ENCODE measurements at places on chromosomes 16 and 17.

GRCh38 chr16:10080051-10080772 lies 102.0 kb downstream of the GRIN2A start:
- DNase-seq, result no peak

- DNase-seq, result no peak
Observed at GRCh38 chr17:8921147-8921546, 44.4 kb downstream of the PIK3R5 start.

DNA sequence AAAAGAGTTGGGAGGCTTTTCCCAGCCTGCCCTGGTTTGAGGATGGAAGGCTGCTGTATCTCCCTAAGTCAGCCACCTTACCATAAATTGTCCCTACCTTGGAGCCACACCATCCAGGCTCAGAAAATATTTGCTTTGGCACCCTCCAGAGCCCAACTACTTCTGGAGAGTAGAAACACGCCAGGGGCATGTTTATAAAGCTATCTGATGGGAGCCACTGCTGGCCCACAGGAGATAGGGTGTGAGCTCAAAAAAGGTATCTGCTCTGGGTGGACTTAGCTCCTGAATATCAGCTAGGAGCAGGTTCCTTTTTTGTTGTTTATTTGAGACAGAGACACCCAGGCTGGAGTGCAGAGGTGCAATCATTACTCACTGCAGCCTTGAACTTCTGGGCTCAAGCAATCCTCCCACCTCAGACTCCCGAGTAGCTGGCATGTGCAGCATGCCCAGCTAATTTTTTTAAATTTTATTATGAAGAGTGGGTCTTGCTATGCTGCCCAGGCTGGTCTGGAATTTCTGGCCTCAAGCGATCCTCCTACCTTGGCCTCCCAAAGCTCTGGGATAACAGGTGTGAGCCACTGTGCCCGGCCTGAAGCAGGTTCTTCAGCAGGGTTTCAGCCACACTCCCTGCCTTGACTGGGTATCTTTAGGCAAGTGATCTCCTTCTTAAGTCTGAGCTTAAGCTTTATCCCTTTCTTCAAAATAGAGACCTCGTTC lies 147.1 kb downstream of the SALL1 start:
- DNase-seq, result no peak

DNA sequence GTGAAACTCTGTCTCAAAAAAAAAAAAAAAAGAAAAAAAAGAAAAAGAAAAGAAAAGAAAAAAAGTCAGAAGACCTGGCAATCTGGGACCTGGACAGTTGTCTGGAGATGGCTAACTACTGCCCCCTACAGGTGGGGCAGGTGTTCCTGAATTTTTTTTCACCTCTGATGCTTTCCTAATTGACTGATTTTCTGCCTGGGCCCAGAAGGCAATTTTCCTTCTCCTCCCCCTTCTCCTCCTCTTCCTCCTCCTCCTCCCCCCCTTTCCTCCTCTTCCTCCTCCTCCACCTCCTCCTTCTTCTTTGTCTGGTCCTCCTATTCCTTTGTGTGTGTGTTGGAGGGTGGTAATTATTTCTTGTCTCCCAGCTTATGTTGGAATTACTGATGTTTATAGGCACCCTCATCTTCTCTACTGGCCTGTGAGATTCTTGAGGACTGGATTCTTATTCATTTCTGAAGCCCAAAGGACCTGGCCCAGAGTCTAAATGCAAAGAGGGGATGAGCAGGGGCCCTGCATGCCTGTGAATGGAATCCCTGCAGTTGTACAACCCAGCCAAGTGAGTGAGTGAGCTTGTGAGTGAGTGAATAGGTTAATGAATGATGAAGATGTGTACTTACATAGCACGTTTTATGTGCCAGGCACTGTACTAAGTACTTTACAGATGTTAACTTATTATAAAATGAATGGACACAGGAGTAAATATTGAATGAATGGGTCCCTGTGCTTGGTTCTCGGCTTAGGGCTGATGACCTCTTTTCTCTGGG lies 26.9 kb downstream of the IRX5 start:
- DNase-seq, result peak; percentile 61

DNA sequence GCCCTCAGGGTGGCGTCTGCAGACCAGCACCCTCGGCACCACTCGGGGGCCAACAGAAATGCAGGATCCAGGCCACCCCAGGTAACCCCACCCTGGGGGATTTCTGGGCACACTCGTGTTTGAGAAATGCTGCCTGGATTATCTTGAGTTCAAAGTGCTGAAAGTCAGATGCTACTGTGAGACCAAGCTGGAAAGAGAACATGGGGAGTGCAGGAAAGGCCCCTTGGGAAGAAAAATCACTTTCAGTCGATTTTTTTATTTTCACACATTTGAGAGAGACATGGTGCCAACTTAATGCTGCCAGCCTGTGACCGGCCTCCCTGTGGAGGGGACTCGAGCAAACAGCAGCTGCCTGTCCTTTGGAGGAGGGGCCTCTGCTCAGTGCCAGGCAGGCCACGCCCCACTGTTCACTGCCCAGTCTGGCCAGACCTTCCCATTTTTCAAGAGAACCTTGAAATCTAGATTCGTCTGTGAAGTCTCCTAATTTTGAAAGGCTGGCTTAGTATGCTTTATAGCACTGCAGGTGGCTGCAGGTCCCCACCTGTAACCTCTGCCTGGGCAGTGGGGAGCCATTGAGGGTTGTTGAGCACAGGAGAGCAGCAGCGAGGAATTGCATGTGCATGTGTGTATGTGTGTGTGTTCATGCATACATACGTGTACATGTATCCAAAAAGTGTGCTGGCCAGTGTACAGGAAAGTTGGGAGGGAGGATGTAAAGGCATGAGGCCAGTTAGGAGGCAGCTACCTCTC lies 70.7 kb upstream of the PLCG2 start:
- DNase-seq, result no peak

GRCh38 chr17:77458202-77459017 lies 317.6 kb downstream of the SEC14L1 start:
- DNase-seq, result no peak

DNA sequence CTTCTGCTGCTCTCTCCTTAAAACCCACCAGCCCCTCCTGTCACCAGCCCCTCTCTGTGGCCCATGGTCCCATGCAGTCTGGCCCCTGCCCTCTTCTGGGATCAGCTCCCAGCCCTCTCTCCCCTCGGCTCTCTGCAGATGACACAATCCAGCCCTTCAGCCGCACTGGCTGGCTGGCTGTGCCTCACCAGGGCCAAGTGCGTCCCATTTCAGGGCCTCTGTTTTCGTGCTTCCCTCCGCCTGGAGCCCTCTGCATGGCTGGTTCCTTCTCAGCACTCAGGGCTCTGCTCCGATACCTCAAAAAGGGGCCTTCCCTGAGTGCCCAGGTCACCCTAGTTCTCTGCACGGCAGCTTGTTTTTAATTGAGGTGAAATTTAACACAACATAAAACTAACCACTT lies 124.3 kb downstream of the SOCS1 start:
- DNase-seq, result no peak

GRCh38 chr17:50056961-50057330 lies 1.0 kb downstream of the ITGA3 start:
- no peak for DNase-seq

GRCh38 chr17:5330981-5331380 lies 48.9 kb downstream of the RABEP1 start:
- no peak for DNase-seq

- peak; percentile 84 for DNase-seq
Observed at GRCh38 chr17:81018044-81018802, 16.7 kb upstream of the BAIAP2 start.

DNA sequence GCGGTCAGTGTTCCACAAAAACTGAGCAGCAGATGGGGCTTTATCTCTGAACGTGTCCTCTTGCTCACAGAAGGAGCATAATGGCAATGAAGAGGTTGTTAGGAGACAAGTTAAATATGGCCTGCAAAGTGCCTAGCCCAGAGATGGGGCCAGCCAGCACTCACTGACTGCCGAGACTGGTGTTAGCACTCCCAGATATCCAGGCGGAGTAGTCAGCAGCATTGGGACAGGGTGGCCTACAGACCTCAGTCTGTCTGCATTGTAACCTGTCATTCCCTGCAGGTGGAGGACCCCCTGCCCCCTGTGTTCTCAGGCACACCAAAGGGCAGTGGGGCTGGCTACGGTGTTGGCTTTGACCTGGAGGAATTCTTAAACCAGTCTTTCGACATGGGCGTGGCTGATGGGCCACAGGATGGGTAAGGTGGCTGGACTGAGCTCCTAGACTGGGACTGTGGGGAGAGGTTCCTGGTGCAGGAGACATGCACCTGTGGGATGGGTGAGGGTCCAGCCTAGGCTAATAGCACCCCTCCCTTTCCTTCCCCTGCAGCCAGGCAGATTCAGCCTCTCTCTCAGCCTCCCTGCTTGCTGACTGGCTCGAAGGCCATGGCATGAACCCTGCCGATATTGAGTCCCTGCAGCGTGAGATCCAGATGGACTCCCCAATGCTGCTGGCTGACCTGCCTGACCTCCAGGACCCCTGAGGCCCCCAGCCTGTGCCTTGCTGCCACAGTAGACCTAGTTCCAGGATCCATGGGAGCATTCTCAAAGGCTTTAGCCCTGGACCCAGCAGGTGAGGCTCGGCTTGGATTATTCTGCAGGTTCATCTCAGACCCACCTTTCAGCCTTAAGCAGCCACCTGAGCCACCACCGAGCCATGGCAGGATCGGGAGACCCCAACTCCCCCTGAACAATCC lies 4.2 kb downstream of the MFAP4 start:
- DNase-seq, result no peak

GRCh38 chr17:27535178-27535928 lies 79.1 kb downstream of the KSR1 start:
- DNase-seq, result no peak

DNA sequence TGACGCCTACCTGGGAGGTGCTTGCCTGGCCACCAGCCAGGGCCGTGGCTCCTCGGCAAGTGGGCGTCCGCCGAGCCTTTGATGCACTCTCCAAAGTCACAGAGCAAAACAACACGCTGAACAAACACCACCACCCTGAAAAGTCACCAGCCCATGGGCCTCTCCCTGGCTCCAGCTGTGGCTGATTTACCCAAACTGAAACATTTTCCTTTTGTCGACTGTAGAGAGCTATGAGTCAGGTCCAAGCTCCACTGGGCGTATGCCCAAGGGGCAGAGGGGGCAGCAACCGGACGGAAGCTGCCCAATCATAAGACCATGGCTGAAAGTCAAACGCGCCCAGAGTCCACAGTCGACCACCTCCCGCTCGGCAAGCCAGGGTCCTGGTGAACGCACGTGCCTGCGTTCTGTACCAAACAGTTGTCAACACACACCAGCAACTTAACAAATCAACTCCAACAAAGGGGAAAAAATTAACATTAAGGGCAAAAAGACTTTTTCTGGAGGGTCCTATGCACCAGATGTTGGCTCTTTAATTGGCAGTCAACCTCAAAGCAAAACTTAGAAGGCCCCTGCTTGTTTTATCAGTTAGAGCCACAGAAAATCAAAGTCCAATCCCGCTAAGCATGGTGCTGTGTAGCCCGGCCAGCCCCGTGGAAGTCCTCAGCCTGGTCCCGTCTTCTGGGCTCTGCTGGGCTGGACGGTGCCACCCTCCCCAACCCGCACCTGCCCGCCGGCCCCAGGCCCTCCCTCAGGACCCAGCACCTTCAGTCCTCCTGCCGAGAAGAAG lies 47.3 kb downstream of the TBC1D16 start:
- DNase-seq, result no peak

GRCh38 chr17:75908201-75908600 lies 3.5 kb upstream of the MRPL38 start:
- no peak for DNase-seq

GRCh38 chr16:21617607-21618006 lies 18.2 kb downstream of the METTL9 start:
- DNase-seq, result peak; percentile 33

DNA sequence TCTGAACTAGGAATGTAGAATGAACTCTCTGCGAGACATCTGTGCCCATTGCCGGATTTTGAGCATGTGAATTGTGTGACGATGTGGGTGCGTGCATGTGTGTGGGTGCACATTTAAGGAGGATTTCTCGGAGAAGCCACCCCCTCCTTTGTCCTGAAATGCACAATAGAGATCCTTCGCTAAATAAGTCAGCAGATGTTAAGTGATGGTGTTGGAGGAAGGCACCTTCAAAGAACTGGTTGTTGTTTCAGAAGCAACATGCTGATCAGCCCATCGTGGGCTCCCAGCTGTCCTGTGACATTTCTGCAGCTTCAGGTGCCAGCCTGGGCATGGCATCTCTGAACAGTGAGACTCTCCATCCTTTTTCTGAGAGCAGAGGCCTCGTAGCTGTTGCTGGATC lies 194.9 kb downstream of the MSI2 start:
- no peak for DNase-seq

DNA sequence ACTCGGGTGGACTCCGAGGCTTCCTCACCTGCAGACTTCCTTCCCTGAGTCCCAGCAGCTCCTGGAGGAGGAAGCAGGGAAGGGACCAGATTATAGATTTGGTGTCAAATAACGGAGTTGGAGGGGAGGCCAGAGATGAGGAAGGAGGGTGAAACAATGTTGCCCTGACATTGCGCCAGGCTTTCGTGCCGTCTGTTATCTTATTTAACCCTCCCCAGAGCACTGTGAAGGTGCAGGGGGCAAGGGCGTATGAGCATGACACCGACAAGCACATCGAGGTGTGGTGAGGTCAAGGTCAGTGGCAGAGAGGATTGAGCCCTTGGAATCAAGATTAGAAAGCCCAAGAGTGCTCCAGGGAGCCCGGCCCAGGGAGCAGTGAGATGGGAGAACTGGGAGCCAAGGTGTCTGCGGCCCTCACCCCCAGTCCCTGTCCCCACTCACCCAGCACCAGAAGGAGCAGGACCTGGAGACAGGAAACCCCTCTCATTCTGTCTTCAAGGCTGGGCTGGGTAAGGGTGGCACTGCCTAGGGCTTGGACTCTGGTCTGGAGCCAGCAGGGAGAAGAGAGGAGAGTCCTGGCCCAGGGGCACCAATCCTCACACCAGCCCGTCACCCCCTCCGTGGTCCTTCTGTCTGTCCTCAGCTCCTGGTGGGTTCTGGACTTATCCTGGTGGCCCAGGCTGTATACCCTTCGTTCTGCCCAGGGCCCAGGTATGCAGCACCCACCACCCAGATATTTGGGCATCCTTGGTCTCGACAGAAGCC lies 1.1 kb downstream of the PRSS33 start:
- DNase-seq, result no peak

GRCh38 chr17:67671493-67671892 lies 46.2 kb upstream of the NOL11 start:
- DNase-seq, result no peak

DNA sequence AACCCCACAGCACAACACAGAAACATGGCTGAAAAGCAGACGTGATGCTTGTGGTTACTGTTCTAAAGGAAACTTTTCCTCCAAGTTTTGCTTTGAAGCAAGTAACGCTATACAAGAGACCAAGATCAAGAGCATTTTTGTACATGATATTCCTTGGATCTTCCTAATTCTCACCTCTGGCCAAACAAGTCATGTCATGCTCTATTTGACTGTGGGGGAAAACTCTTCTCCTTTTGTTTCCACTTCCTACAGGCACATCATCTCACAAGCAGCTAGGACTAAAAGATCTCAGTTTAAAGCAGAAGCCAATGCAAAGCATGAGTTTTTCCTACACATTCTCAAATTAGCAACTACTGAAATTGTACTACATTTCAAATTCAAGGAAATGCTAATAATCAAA lies 50.7 kb downstream of the CFDP1 start:
- DNase-seq, result no peak

DNA sequence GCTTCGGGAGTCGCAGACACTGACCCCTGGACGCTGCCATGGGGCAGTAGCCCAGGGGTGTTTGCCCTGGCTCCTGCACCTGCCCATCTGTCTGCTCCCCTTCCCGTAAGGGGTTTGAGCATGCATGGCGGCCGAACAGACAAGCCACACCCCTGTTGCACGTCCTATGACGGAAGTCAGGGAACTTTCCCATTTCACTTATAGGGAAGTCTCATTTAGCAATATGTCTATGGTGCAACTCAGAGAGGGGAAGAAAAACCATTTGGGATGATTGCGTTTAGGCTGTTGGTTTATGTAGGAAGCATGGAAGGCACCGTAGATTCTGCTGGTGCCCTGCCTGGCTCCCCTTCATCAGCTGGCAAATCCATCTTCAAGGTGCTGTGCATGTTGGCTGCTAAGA lies 112.5 kb downstream of the HAPSTR1 start:
- DNase-seq, result peak; percentile 32

All from MV-4-11 (cell line).